ENCODE measurements at places on chromosomes 4 and X.

DNA sequence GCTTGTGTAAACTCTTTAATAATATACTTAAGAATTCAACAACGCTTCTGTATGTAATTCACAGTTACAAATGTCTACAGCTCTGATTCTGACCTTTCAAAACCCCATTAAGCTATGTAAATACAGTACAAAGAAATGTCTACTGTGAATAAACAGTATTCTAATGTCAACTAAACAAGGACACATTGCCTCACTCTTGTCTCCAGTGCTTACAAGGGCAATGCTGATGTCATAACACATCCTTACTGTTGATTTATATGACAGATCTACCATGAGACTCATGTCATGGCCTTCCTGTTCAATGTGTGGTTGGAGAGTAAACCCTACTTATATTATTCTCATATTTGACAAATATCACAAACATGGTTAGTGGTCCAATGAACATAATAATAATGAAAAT is 256.1 kb upstream of the ADGRL3 start:
- no peaks in the 10 kb centered on the region for H3K36me3 ChIP-seq
- DNase-seq: no peak
- no peaks in the 10 kb centered on the region for H3K27me3 ChIP-seq
- no peaks in the 10 kb centered on the region for H3K4me1 ChIP-seq

DNA sequence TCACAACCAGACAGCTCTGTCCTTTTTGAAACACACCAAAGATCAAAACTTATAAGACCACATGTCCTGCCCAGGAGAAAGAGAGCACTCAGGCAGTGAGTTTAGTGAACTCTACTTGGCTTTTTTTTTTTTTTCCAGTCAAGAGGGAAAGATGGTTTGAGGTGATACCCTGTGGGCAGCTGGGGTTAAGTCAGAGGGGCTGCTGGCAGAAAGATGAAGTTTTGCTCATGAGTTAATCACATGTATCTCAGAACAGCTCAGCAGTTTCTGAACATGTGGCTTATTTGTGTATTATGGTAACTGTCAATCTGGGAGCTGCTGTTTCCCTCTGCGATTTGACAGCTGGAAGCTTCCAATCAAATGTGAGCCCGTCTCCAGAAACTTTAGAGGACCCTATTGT is 56.4 kb upstream of the MAP3K15 start:
- peaks cover 46% of the 10 kb centered on the region for H3K4me1 ChIP-seq
- no peaks in the 10 kb centered on the region for H3K27me3 ChIP-seq
- H3K4me3 ChIP-seq: no peak overlapping the region

GRCh38 chr4:76556452-76556851 is 121.4 kb downstream of the SHROOM3 start:
- no peaks in the 10 kb centered on the region for H3K36me3 ChIP-seq
- H3K27me3 ChIP-seq: peaks cover 8% of the 10 kb centered on the region
- no peak overlapping the region for H3K27ac ChIP-seq
- H3K4me1 ChIP-seq: no peaks in the 10 kb centered on the region
- no peak for DNase-seq

GRCh38 chr4:77578145-77578544 is 27.5 kb upstream of the CXCL13 start:
- no peak overlapping the region for H3K27ac ChIP-seq
- H3K4me3 ChIP-seq: no peak overlapping the region
- no peaks in the 10 kb centered on the region for H3K36me3 ChIP-seq
- H3K27me3 ChIP-seq: peaks cover 11% of the 10 kb centered on the region
- no peak for DNase-seq

DNA sequence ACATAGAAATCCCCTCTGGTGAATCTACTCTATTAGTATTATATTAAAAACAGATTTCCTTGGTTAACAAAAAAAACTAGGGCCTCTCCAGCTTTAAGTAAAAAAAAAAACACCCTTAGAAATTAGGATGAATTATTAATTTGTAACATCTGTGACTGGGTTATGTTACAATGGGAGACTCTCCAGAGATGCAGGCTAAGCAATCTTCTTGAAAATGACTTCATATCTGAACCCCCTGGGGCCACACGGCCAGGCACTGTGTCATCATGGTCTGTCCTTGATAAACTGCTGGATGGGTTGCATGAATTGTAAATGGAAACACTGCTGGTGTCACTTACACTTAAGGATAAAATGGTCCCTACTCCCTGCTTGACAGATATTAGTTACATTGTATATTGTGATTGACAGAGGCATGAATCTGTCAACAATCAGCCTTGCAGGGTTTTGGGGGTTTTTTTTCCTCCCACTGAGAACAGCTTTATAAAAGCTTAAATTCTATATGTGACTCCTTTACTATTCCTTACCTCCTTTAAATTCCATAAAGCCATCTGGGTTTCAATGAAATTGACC is 49.1 kb downstream of the PRKG2 start:
- H3K4me3 ChIP-seq: no peak overlapping the region
- no peak overlapping the region for H3K27ac ChIP-seq
- peaks cover 1% of the 10 kb centered on the region for H3K27me3 ChIP-seq
- no peak for DNase-seq

DNA sequence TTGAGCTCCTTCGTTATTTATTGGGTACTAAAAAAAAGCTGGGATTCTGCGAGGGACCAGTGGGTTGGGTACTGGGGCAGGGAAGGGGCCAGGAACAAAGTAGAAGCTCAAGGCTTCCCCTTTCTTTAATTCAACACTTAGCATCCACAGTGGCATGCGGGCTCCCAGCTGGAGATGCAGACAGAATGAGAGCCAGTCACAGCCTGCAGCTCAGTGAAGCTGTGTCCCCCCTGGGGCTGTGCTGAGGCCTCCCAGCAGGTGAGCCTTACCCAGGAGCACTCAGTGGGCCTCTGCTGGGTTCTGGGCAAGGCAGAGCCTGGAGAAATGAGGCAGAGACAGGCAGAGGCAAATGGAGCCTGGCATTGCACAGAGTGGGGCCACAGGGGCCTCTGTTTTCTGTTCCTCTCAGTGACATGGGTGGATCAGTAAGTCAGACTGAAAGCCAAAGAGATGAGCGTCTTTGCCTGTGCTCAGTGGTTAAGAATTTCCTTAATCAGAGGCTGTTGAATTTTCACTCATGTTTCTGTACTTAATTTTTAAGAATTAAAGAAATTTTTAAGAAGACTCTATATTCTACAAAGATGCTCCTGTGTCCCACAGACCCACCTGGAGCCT is 181.4 kb upstream of the RBPJ start:
- peak overlapping the region; percentile 76 for H3K27ac ChIP-seq
- peaks cover 2% of the 10 kb centered on the region for H3K36me3 ChIP-seq
- peaks cover 31% of the 10 kb centered on the region for H3K4me1 ChIP-seq
